ENCODE measurements at places on chromosomes 5 and 9.
A peak's percentile ranks its signal among the peaks of the same experiment; 100 is the strongest.

DNA sequence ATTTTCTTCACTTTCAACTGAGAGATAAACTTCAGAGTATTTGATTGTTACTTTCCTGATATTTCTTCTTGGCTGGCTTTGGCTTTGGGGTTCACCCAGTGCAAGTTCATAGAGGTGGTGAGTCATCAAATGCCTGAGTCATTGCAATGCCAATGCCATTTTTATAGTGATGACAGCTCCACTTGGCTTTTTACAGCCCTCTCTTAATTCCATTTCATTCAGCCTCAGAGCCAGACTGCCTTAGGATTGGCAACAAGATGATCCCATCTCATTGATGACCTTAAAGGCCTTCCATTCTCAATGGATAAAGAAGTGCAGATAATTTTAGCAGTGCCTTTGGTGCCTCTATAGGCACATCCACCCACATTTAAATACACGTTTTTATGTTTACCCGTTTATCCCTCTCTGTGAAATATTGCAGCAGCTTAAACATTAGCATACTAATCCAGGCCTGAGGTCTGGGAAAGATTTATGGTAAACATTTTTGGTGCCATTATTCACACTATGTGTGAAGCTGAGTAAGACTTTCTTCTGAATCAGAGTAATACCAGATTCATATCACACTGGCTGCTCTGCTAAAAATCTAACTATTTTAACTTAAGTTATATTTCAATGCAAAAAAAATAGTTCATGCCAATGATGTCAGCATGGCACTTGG is 88.9 kb upstream of the TYRP1 start:
- no peak for DNase-seq

GRCh38 chr9:126883636-126884035 is 23.2 kb downstream of the ZBTB34 start:
- DNase-seq, result no peak

DNA sequence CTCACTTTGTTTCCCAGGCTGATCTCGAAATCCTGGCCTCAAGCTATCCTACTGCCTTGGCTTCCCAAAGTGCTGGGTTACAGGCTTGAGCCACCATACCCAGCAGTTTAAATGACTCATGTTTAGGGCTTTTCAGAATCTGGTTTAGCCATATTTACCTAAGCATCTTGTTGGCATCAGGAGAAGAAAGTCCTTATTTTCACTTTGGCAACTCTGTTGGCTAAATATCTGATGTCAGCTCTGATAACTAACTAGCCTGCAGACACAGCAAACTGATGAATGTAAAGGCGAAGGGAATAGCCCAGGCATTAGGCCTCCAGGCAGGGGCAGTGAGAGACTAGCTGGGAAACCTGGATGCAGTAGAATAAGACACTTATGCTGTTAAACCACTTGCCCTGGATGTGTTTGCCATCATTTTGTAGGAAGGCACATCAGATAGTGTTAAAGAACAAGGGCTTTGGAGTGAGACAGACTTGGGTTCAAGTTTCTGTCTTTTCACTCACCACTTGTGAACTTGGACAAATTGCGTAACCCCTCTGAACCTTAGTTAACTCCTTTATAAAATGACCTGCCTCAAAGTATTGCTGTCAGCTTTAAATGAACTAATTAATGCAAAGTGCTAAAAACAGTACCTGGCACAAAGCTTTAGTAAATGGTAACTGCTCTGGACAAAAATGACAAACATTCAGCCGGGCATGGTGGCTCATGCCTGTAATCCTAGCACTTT is 34.7 kb upstream of the GARNL3 start:
- DNase-seq, result no peak

GRCh38 chr9:132800038-132800648 is 77.9 kb downstream of the AK8 start:
- DNase-seq, result peak; percentile 81

- no peak for DNase-seq
These were observed 23.2 kb downstream of the CDKN2A start for GRCh38 chr9:21970800-21971640.

GRCh38 chr9:17021387-17021970 is 113.4 kb upstream of the CNTLN start:
- no peak for DNase-seq

DNA sequence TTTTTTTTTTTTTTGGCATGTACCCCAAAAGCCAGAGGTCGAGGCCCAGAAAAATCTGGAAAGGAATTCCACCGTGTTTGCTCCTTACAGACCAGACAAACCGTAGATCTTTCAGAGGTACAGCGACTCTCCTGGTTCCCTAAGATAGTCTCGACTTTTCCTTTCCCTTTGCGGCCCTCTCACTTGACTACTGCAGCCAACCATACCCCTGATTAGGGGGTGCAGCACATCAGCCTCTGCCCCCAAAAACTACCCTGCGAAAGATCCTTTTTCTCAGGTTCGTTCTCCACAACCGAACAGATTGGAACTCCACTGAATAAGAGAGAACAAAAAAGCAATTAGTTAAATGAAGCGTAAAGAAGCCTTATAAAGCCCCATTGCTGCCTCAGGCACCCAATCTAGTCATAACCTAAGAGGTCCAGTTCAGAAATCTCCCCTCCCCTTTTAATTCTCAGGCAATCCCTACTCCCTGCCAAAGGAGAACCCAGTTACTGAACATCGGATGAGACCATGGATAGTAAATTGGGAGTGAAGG is 379 bp upstream of the TICAM2 start:
- no peak for DNase-seq

- no peak for DNase-seq
These were observed 191.5 kb downstream of the FBXL7 start for GRCh38 chr5:15691521-15691920.

DNA sequence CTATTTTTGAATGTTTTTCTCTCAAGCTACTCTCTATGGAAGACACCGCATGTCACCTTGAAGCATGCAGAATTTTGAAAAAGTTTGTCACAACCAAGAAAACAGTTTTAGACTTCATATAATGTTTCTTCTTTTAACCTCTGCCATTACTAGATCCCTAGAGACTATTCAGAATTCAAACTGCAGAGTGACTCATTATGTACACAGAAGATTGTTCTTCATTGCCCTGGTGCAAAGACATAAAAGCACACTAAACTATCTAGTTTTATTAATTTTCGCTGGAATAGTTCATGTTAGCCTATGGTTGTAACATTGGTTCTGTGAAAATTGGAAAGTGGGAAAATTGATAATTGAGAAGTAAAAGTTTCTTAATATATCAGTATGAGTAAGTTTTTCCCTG is 18.4 kb downstream of the F2RL2 start:
- DNase-seq, result no peak

- no peak for DNase-seq
These were observed 239.6 kb downstream of the MAN2A1 start for GRCh38 chr5:109929376-109929775.

DNA sequence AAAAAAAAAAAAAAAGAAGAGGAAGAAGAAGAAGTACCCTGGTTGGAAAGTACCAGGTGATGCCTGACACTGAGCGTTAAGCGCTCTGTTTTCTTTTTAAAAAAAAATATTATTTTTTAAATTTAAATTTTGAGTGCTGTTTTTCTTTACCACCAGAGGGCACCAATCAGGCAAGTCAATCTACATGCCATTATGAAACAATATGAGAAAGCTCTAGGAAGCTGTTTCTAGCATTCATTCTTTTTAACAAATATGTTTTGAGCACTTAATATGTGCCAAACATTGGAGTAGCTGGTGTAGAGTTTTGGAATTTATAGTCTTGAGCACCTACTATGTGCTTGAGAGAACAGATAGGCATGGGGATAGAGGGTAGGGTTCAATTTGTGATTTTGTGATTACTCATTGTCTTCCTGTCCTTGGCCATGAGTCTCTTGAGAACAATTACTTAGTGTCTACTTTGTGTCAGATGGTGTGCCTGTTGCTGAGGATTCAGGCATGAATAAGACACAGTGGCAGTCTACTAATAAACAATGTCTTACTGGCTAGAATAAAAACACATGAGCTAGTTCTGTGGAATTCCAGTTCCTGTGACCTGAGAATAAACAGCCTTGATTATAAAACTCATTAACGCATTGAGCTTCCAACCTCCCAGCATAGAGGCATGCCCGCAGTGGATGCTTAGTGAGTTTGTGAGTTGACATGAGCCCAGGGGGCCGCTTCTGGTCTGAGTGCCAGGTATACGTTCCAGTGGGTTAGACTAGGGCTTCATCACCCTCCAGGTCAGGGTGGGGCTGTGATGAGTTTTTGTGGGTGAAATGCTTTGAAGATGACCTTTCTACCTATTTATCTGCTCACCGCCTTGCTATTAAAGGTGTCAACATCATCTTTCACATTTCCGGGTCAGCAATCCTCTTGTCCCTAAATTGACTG is 3.0 kb upstream of the UBE2R2 start:
- no peak for DNase-seq

GRCh38 chr5:126106029-126106428 is 317.2 kb upstream of the GRAMD2B start:
- DNase-seq, result no peak

DNA sequence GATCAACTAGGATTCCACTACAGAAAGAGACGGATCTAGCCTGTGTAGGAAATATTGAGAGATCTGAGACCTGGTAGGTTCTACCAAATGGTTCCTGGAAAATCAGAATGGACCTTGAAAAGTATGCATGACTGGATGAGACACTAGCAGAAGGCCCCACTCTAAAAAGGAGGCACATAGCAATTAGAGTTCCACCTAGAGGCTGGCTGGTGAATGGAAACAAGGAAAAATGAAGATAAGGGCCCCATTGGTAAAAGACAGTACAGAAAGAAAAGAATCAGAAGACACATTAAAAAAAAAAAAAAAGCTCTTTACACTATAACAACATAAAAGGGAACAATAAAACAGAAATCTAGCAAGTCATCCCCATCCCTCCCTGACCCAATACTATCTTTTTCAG is 518.5 kb downstream of the NR2F1-AS1 start:
- DNase-seq, result no peak

GRCh38 chr9:89961616-89962341 is 357.0 kb downstream of the GADD45G start:
- DNase-seq, result no peak

DNA sequence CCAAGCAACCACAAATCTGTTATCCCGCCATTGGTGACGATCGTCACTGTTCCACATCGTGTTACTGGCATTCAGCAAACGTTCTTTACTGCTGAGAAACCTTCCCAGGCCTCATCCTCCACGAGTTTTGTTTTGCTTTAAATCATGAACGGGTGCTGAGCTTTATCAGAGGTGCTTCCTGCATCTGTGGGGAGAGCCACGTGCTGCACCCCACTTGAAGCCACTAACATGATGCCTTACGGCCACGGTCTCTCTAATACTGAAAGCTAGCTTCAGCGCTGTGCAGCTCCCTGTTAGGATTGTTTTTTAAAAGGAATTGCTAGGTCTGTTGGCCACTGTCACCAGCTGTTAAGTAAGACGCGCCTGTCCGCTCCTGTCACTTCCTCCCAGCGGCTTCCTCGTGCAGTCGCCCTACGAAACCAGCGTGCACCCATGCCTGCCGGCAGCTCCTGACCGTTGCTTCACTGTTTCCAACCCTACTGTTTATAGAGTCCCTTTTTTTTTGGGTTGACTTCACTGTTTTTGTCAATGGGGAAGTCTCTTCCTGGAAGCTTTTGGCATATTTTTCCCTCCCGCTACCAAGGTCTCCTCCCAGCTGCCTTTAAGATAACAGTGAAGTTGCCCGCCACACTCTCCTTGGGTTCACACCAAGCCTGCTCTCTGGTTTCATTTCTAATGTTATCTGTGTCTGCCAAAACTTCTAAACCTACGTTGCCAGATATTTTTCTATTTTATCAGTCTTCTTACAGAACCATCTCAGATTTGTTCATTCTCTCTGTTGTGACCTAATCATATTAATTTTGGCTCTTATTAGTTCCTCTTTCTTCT is 20.3 kb downstream of the LPCAT1 start:
- DNase-seq, result peak; percentile 78

DNA sequence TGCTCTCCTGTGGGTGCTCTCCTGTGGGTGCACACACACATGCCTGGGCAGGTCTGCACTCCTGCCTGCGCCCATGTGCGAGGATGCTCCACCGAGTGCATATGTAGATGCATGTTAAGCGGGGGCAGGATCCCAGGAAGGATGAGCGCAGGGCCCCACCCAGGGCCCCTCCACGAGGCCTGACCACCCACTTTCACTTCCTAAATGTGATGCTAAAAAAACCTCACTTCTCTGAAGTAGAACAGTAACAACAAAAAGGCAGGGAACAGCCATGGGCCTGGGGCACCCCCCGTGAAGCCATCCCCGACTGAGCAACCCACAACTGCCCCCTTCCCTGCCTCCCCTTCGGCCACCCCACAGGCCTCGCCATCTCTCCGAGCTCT is 48.2 kb upstream of the SARDH start:
- no peak for DNase-seq

- no peak for DNase-seq
These were observed 176.2 kb downstream of the DMRTA1 start for GRCh38 chr9:22622815-22623214.

GRCh38 chr5:71697967-71698366 is 21.1 kb upstream of the CARTPT start:
- no peak for DNase-seq
